KBM-7 (cell line): ENCODE measurements at places on chromosomes 12 and 14.

DNA sequence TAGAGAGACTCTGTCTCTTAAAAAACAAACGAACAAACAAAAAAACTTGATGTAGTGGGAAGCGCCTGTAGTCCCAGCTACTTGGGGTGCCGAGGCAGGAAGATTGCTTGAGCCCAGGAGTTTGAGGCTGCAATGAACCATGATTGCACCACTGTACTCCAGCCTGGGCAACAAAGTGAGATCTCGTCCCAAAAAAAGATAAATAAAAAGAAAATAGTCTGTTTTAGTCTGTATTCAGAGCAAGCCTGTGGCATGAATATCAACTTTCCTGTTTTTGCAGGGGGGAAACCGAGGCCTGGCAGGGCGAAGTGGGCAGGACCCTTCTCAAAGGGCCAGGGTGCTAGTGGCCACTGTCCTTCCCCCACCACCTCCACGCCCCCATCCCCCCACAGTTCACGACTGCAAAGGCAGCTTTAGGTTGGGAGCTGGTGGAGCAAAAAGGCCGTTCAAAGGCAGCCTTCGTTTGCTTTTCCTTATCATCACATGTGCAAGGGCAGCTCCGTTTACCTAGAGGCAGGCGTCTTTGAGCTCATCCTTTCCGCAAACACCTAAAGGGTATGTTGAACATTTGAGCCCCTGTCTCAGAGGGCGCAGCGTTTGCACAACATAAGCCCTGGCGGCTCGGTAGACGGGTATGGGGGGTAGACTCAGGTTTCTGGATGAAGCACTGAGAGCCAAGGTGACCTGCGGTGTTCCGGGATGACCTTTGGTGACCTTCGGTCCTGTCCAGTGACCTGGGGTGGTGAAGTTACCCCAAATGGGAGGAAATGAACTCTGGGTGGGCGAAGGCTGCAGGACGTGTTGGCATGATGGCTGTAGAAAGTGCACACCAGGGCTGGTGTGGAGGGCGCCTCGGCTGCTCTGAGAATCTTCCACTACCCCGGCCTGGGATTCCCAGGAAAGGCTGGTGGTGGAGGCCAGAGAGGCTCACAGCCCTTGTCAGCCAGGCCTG, 8.7 kb upstream of the MEG3 start:
- DNase-seq = no peak

DNA sequence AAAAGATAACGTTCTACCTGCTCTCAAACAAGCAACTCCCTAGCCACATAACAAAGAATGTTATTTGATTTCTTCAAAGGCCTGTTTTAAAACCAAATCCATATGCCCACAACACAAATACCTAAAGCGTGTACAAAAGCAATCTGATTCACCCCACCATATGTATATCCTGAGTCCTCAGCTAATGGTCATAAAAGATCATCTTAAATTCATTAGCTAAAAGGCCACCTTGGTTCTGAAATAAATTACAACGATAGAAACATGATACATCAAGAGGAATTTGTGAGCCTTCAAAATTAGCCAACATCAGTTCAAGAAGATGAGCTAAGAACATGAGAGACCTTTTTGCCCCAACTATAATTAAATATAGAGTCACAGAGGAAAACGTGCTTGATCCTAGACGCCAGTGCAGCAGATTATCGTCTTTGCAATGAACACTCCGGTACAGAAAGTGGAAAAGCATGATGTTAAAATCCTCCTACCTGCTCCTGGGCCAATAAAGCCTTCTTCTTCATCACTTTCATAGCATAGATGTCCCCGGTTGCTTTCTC, 20.0 kb downstream of the CIT start:
- no peak for DNase-seq

GRCh38 chr14:87944987-87945604, 47.9 kb downstream of the GALC start:
- DNase-seq = peak; percentile 58

GRCh38 chr14:46377305-46377704, 274.3 kb downstream of the RPL10L start:
- no peak for DNase-seq

DNA sequence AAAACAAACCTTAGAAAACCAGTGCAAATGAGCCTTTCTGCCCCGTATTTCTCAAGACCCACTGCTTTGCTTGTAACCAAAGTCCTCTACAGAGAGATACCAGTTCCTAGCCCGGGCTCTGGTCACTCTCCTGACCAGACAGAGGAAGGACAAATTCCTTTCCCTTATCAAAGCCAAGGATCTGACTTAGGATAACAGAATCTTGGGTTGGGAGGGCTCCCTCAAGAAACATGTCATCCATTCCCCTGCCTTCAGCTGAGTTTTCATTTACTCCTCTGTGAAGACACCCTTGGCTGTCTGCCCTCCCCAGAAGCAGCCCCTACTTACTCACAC, 116.0 kb upstream of the PARP11 start:
- DNase-seq = no peak
